OCI-M1 (cell line): ENCODE measurements at places on chromosomes 12 and 14.

DNA sequence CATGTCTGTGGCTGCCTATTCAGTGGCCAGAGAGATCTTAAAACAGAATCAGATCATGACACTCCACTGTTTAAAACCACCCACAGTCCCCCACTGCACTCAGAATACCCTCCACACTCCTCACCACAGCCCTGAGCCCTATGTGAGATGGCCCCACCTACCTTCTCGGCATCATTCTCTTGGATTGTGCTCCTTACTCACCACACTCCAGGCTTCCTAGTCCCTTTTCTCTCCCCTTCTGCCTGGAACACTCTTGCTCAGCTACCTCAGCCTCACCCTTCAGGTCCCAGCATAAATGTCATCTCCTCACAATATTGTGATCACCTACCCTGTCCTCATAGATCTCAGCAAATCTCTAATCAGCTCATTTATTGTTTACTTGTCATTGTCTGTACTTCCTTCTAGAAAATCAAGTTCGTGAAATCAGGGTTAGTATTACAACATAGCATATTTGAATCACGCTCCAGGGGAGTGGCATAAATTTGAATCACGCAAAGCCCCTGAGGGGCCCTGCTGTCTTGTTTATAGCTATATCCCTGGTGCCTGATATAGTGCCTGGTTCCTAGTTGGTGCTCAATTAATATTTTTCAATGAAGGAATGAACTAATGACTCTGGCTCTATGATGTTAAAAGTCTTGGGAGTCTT lies 42.8 kb downstream of the SLC35F4 start:
- no peak for DNase-seq

DNA sequence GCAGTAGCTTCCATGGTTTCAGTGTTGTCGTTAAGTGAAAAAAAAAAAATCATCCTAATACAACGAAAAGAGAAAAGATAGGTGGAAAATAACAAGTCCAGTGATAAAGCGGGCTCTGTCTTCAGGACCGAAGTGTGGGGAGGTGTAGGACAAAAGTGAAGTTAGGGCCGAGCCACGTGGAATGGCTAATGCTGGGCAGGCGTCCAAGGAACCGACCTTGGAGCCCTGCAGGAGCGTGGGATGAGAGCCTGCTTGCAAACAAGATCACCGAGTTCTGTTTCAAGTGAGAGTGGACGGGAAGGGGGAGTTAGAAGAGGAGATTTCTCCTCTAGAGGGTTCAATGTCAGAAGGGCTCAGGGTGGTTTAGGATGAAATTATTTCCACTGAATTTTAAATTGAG lies 22.2 kb downstream of the A2ML1 start:
- no peak for DNase-seq

- no peak for DNase-seq
These were observed 30.6 kb upstream of the FBXO34 start for GRCh38 chr14:55240526-55241178.

DNA sequence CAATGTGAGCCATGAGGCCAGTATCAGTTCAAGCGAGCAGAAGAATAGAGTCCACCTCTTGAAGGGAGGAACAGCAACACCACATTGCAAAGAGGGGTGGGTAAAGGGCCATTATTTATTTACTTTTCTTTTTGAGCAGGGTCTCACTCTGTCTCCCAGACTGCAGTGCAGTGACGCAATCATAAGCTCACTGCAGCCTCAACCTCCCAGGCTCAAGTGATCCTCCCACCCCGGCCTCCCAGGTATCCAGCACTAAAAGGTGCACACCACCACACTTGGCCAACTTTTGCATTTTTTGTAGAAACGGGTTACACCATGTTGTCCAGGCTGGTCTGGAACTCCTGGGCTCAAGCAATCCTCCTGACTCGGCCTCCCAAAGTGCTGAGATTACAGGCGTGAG lies 42.9 kb upstream of the CIT start:
- DNase-seq, result no peak

- DNase-seq, result peak; percentile 75
These were observed 781.4 kb upstream of the TMEM132C start for GRCh38 chr12:127485528-127485927.

GRCh38 chr14:100589760-100590469 lies 2.7 kb upstream of the BEGAIN start:
- DNase-seq, result no peak

DNA sequence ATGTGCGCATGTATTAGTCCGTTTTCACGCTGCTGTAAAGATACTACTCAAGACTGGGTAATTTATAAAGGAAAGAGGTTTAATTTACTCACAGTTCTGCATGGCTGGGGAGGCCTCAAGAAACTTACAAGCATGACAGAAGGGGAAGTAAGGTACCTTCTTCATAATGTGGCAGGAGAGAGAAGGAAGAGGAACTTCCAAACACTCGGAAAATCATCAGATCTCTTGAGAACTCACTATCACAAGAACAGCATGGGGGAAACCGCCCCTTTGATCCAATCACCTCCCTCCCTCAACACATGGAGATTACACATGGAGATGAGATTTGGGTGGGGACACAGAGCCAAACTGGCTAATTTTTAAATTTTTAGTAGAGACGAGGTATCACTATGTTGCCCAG lies 41.8 kb upstream of the SNX6 start:
- no peak for DNase-seq

- peak; percentile 43 for DNase-seq
These were observed 23.6 kb downstream of the OR11H4 start for GRCh38 chr14:20262642-20263128.

- no peak for DNase-seq
These were observed 28.0 kb upstream of the DAAM1 start for GRCh38 chr14:59160506-59160905.

GRCh38 chr12:24608108-24608507 lies 340.8 kb downstream of the BCAT1 start:
- no peak for DNase-seq

- DNase-seq, result no peak
These were observed 50.9 kb downstream of the GRIP1 start for GRCh38 chr12:66627988-66628317.

GRCh38 chr14:56333359-56334292 lies 215.4 kb downstream of the PELI2 start:
- peak; percentile 4 for DNase-seq

- no peak for DNase-seq
These were observed 276.3 kb upstream of the CRY1 start for GRCh38 chr12:107369679-107370078.

DNA sequence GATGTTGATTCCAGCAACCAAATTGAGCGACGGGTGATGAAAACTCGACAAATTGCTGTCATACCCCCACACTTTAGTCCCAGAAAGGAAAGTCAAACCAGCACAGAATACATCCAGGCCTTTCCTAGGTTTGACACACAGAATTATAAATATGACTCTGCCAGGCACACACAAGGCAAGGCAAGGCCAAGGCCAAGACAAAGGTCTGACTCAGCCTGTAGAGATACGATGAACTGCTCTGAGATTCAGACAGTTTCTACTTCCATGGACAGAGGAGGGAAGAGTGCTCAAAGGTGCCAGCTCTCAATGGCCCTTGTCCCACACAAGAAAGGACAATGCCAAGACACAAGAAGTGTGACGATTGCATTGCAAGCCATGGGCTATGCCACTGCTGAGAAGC lies 880.2 kb upstream of the TMEM132C start:
- no peak for DNase-seq

DNA sequence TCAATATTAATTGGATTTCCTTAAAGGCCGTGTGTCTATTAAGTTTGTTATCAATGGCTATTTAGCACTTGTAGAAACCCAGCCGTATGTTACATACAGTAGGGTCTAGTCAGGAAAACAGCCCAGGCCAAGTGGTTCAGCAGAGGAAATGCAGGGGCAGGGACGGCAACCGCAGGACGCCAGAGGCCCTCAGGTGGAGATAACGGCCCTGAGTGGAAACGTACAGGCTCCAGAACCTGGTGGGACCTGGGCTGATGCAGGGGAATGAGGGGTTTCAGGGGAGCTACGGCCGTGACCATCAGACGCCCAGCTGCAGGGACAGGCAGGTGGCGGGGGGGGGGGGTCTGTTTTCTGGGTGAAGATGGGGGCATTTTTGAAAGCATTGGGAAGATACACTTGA lies 3.7 kb upstream of the ANKLE2 start:
- DNase-seq, result no peak

DNA sequence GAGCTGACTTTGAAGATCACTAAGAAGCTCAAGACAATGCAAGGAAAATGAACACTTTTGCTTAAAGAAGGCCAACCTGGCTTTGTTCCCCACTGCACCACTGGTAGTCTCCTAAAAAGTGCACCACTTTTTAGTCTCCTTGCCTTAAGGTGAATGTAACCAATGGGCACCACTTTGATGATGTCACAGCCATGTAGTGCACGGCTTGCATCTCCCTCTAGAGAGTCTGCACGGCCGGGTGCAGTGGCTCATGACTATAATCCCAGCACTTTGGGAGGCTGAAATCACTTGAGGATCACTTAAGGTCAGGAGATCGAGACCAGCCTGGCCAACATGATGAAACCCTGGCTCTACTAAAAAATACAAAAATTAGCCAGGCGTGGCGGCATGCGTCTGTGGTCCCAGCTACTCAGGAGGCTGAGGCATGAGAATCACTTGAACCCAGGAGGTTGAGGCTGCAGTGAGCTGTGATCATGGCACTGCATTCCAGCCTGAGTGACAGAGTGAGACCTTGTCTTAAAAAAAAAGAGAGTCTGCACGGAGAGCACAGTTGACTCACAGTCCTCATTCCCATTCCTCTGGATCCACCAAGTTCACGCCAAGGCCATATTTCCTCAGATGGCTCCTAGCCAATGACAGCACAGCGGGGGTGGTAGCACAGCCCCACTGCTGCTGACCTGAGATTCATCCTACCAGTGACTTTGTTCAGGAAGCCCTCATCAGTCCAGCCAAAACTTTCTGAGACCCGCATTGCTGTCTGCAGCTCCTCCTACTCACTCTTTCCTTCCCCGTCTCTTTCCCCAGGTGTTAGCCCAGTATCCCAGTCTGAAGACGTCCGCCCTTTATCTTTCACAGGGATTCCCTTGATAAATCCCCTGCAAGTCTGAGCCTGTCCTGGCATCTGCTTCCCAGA lies 16.5 kb upstream of the IFT81 start:
- DNase-seq, result no peak

GRCh38 chr12:52524241-52524897 lies 4.2 kb upstream of the KRT5 start:
- DNase-seq, result no peak

GRCh38 chr14:101534198-101534597 lies 27.1 kb upstream of the DIO3 start:
- DNase-seq, result no peak

DNA sequence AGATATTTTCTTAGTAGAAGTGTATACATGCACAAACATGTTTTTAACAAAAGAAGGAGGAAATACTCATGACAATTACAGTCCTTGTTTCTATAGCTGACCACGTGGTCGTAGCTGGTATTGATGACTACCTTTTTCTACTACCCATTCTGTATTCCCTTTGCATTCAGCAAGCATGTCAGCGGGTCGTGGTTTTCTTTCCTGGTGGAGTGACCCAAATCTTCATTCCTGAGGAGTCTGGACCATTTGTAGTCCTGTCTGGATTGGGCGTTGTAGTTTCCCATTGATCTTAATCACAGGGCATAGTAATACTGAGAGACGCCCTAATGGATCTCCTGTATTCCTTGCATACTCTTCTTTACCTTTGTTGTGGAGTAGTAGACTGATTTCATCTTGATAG lies 472.1 kb upstream of the RGS6 start:
- no peak for DNase-seq

- no peak for DNase-seq
These were observed 449.6 kb upstream of the DCN start for GRCh38 chr12:91632042-91632786.

GRCh38 chr12:107992870-107993451 lies 136.1 kb upstream of the WSCD2 start:
- peak; percentile 52 for DNase-seq

- DNase-seq, result no peak
These were observed 612.7 kb upstream of the TBX3 start for GRCh38 chr12:115296613-115297198.

- DNase-seq, result no peak
These were observed 68.1 kb upstream of the OTOGL start for GRCh38 chr12:80031229-80031628.

DNA sequence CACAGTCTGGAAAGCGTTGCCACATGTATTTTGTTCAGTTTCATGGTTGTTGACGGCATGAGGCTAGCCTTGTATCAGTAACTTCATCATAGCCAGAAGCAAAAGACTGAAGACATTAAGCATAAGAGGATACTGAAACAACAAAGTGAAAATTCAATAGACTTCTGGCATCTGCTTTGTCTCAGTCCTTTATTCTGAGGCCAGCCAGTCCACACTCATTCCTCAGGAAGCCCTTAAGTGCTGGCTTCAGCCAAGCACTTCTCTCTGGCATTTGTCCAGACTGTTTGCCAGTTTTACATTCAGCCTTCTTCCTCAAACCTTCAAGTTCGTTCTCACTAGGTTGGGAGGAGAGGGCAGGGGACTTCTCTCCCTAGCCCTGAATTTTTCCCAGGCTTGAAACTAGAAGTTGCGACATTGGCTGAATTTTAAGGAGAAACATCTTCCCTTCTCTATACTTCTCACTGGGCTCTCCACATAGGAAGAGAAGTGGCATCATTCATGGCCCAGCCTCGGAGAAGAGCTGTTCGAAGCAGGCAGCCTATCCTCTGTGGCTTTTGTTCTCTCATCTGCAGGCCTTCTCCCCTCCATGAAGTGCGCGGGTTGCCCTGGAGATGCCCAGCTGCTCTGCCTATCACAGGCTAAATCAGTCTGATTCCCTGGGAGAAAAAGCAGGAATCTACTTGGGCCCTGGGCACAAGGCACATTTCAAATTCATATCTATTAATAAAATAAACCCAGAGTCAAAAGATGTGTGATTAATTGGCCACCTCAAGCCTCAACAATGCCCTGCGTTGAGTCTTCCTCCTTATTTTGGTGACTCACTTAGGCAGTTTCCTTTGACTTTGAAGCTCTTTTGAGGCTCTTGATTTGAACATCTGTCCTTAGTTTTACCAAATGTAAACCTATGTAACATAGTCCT lies 130.9 kb upstream of the PLEKHA5 start:
- DNase-seq, result peak; percentile 21

DNA sequence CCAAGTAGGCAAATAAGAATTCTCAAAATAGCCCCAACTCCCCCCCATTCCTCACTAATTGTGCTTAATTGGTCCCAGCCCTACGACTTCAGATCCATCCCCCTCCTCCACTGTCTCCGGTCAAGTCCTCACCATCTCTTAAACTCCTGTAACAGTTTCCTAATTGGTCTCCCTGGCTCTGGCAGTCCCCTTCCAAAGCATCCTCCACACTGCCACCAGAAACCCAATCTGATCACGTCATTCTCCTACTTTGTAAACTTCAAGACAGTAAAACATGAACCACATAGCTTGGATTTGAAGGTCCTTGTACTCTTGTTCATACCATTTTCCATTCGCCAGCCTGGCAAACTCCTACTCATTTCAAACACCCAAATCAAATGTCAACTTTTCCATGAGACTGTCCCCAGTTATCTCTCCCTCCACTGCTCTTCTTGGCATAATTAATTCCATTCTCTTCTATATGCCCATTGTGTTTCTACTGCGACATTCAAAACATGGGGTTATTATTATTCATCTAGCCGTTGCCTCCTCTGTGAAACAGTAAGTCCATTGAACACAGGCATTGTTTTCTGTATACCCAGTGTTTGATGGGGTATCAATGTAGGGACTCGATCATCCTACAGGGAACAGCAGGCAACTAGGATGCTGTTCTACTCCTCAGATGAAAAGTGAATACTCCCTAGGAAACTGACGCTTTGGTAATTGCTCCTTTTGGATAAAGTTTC lies 104.6 kb downstream of the EGLN3 start:
- DNase-seq, result no peak
